Activated T-cell treated with anti-CD3 and anti-CD28 coated beads, Interleukin-2, amount 50 U/mL, for 72 hours (primary cell): ENCODE measurements at places on chromosomes 11 and 22. TPM values are rescaled to one million over a fixed set of nuclear protein-coding genes. Genes with fewer than 3 reads are reported as not detected.

- H3K27ac ChIP-seq = no peak overlapping the region
- H3K36me3 ChIP-seq = no peaks in the 10 kb centered on the region
- peaks cover 32% of the 10 kb centered on the region for H3K27me3 ChIP-seq
- no peak overlapping the region for H3K4me3 ChIP-seq
These were observed 2.2 kb downstream of the GLB1L2 start for GRCh38 chr11:134333946-134334345.

DNA sequence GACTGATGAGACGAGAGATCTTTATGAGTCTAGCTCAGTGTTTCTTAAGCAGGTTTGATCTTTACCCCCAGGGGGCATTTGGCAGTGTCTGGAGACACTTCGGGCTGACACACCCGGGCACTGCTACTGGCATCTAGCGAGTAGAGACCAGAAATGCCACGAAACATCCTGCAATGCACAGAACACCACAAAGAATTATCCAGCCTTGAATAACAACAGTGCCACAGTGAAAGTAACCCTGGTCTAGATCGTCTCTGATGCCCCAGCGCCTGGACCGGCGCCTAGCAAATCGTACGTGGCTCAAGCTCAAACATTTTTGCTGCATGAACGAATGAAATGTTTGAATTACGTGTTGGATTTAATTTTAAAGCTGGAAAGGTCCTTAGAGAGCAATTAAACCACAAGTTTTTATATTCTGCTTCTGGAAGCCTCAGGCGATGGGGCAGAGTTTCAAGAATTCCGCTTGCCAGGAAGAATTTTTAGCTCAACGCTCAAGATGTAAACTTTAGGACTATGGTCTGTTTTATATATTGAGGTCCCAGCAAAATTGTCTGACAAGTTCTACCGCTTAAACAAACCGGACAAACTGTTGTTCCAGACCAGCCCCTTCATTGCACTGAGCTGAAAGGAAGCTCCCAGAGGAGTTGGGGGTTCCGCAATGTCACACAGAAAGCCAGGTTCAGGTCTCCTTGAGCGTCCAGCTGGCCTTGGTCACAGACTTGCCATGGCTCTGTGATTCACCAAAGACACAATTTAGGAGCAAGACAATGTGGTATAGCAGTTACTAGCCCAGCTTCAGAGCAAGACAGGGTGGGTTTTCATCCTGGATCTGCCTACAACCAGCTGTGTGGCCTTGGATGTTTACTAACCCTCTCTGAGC is 44.2 kb upstream of the SMTN start:
- H3K27me3 ChIP-seq = peaks cover 5% of the 10 kb centered on the region
- no peak overlapping the region for H3K27ac ChIP-seq
- H3K4me3 ChIP-seq = no peak overlapping the region
- no peaks in the 10 kb centered on the region for H3K36me3 ChIP-seq
- H3K4me1 ChIP-seq = no peaks in the 10 kb centered on the region
- no peak for DNase-seq

OR9Q2 gene
- total RNA-seq = not detected

DCDC1 gene
- total RNA-seq = 0.42 TPM

GRCh38 chr11:12192794-12193514 is 82.6 kb downstream of the MICAL2 start:
- no peaks in the 10 kb centered on the region for H3K27me3 ChIP-seq
- H3K4me1 ChIP-seq = peaks cover 90% of the 10 kb centered on the region
- no peak overlapping the region for H3K4me3 ChIP-seq
- peaks cover 32% of the 10 kb centered on the region for H3K36me3 ChIP-seq
- DNase-seq = no peak

ANO9 gene
- 56.5 TPM for total RNA-seq

NNMT gene
- not detected for total RNA-seq

NOX4 gene
- total RNA-seq = not detected

DNA sequence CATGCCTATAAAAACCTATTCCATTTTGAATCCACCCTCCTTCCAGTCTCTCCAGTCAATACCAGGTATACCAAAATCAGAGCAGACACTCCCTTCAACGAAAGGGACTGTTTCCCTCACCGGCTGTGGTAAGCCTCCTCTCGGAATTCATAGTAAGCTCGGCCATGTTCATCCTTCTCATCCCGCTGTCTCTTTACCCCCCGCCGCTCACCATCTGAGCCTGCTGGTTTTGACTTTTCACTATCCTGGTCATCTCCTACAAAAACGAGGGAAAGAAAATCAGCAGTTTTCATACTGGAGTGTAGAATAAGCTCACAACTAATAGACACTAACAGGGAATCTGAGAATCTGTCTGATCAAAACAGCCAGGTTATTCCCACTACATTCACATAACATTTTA is 3.1 kb downstream of the HNRNPUL2 start:
- peak overlapping the region; percentile 97 for H3K27ac ChIP-seq
- peak overlapping the region; percentile 96 for H3K4me3 ChIP-seq
- peaks cover 55% of the 10 kb centered on the region for H3K4me1 ChIP-seq

GRCh38 chr22:30250661-30251267 is 4.2 kb upstream of the LIF start:
- H3K27ac ChIP-seq = no peak overlapping the region
- H3K27me3 ChIP-seq = no peaks in the 10 kb centered on the region
- DNase-seq = peak; percentile 65
- H3K4me1 ChIP-seq = peaks cover 67% of the 10 kb centered on the region
